Cardiac fibroblast (primary cell): ENCODE measurements at places on chromosomes 3 and 15.

DNA sequence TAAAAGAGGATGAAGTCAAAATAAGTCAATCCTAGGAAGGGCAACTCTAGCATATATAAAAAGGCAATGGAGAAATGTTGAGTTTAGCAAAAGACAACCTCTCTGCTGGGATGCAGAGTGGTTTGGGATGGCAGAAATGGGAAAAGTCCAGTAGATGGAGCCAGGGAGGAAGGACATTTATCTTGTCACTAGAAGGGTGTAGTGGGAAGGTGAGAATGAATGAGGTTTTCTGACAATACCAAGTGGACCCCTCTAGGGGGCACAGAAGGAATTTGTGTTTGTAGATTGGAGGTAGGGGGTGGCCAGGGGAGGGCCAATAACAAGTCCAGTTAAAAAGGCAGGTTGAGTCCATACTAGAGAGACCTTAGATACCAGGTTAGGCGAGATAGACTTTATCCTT is 80.0 kb downstream of the THSD4 start:
- DNase-seq, result no peak

- DNase-seq, result no peak
Measured at GRCh38 chr3:148922467-148922866, 57.4 kb downstream of the CPA3 start.

GRCh38 chr15:72233769-72234168 is 2.8 kb upstream of the PKM start:
- no peak for DNase-seq

DNA sequence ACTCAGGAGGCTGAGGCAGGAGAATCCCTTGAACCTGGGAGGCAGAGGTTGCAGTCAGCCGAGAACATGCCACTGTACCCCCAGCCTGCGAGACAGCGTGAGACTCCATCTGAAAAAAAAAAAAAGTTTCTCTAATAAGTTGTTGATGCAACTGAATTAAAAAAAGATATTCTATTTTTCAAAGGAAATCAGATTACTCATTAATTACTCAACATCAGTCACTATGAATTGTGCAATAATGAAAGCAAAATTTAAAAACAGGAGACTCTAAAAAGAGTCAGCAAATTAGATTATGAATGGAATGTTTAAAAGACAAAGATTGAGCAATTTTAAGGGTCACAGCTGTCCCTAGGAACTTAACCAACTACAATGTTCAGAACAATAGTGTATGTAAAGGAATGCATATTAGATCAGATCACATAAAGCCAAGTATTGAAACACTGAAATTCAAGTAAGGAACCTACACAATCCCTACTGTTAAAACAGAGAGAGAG is 60.2 kb upstream of the SLC4A7 start:
- DNase-seq, result peak; percentile 82

- no peak for DNase-seq
Measured at GRCh38 chr3:169505577-169506230, 157.8 kb downstream of the MECOM start.
